ENCODE measurements at places on chromosomes 1 and 21.

GRCh38 chr1:47585141-47585902 lies 147.5 kb downstream of the FOXD2 start:
- DNase-seq: peak; percentile 16

DNA sequence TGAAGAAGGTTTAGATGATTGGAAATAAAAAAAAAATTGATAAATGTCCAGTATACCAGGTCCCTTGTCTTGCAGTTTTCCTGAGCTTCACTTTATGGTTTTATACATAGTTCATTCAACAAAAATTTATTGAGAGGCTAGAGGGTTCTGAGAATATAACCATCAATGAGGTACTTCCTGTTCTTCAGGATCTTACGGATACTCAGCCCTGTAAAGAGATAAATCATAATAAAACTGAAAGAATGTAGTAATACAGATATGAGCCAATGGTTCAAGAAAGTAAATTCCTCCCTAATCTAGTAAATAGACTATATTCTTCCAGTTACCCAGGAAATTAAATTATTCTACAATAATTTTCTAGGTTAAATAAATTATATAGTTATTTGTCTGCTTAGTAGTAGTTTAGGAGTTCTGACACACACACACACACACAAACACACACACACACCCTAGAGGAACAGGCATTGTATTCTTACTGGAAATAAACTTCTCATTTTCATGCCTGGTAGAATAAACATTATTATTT lies 70.4 kb upstream of the HMCN1 start:
- no peak for DNase-seq

DNA sequence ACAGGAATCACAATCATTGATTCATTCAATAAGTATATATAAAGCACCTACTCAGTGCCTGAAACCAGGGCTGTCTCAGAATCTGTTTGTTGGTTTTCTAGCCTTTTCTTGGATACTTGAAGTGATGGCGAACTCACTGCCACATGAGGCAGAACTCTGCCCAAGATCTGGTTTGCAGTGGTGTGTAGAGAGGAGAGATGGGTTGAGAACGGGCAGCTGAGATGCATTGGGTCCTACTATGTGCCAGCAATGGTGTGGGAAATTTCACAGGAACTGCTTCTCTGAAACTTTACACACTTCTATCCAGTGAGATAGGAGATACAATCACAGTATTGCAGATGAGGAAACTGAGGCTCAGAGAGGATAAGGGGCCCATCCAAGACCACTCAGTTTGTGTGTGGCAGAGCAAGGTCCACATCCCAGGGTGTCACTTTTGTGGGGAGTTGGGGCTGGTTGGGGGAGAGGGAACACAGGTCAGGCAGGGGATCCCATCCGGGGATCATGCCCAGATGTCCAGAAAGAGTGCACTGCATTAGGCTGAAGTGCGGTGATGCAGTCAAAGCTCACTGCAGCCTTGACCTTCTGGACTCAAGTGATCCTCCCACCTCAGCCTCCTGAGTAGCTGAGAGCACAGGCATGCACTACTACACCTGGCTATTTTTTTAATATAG lies 83.7 kb upstream of the IFFO2 start:
- no peak for DNase-seq

DNA sequence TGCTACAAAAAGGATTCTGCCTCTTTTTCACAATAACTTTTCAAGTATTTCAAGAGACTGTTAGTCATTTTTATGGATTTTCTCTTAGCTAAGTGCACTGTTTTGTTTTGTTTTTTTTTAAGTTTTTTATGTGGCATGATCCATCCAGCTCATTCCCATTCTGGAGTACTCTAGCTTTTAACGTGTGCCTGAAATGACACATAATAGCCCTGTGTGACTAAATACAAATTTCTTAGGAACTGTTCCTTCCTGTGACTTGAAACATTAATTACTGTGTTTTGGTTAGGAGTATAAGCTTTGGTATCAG lies 143.9 kb downstream of the HS2ST1 start:
- DNase-seq: no peak

- no peak for DNase-seq
Observed at GRCh38 chr1:15099441-15100120, 54.0 kb upstream of the TMEM51 start.

DNA sequence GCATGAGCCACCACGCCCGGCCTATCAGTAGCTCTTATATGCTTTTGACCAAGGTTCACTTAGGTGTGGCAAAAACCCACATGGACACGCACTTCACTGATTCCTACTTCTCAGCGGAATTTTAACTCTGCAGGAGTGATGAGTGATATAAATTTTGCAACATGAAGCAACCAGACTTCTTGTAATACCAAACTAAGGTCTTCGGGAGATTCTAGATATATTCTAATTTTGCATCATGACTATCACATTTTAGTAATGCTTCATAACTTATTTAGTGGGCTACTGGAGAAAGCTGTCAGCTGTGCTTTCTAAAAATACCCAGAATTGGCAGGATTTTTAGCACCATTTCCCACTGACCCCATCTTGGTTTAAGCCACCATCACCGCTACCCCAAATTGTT lies 27.8 kb downstream of the RHCE start:
- DNase-seq: no peak

DNA sequence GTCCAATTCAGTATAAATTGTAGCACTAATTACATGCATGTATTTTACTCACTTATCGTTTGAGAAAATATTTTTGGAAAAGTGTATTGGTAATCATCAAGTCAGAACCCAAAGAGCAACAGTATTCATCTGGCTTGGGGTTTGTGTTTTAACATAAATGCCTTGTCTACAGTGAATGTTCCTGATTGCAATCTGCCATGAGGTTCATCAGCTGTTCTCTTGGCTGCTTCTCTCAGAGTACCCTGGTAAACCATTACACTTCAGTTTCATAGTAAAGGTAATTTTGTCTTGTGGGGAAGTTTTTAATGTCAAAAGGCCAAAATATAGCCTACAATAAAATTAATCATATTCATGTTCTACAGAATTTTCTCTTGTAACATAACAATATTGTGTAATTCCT lies 150.3 kb downstream of the IFI44 start:
- no peak for DNase-seq

DNA sequence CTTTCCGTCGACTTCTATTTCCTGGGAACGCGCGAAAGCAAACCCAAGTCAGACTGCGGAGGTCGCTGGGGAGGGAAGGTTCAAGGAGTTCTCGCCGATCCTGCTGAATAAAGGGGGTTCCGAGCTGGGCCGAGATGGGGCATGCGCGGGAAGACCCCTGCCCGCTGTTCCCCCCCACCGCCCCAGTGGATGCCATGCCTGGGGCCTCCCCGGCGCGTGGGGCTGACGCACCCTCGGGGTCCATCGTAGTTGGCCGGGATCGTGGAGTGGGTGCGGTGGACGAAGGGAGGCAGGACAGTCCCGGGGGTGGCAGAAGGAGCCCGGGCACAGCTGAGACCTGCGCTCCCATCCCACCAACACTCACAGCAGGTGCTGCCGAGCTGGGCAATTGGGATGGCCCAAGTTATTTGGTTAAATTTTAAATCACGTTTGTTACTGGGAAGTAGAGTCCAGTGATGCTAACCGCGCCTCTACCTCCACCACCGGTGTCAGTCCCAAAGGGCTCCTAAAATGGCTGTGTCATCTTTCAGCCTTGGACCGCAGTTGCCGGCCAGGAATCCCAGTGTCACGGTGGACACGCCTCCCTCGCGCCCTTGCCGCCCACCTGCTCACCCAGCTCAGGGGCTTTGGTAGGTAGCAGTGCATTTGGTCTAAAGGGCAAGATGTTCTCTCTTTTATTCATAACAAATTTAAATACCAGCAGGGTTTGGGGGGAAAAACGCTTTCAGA lies 801 bp downstream of the MX1 start:
- no peak for DNase-seq

GRCh38 chr1:147719029-147719698 lies 41.2 kb downstream of the GJA5 start:
- DNase-seq: no peak

GRCh38 chr1:195965475-195965874 lies 642.8 kb downstream of the KCNT2 start:
- no peak for DNase-seq

DNA sequence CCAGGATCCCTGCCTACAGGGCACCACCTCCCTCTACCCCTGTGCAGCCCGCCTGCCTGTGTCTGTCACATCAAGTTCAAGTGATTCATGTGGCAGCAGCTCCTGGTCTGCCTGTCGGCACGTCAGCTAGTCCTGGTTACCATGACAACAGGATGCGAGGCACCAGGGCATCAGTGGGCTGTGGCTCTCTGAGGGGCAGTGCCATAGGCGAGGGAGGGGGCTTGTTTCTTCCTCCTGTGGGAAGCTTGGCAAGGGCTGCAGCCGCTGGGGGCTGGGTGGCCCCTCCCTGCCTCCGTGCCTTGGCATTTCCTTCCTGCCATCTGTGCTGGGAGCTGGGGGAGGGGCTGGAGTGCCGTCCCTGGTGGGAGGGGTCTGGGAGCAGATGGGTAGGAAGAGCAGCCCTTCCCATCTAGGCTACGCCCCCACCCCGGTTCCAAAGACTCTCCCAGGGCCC lies 43.1 kb downstream of the FOXO6 start:
- DNase-seq: no peak
